Left lobe of liver (tissue), 2 donors: ENCODE measurements at places on chromosomes 7 and 10. TPM values are rescaled to one million over a fixed set of nuclear protein-coding genes. Genes with fewer than 3 reads are reported as not detected.

- DNase-seq: no peak
Observed at GRCh38 chr10:13404791-13405190, 56.7 kb upstream of the SEPHS1 start.

DNA sequence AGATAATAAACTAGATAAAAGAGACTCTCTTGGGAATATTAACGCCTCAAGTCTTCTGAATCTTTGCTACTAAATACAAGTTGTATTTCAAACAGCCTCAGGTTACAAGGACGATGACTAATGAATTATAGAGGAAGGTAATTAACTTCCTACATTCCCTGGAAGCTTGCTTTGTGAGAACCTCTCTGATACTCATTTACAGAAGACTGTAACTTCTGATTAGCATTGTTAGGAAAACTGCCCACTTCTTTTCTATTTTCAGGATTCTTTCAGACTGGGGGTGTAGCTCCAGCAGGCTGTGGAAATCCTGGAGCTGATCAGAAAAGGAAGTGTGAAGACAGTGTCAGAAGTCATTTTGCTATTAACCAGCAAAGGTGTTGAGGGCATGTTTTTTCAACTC is 316.7 kb upstream of the NPSR1 start:
- no peak for DNase-seq

GRCh38 chr10:113709221-113709838 is 29.6 kb downstream of the CASP7 start:
- no peak for DNase-seq

- DNase-seq: no peak
Observed at GRCh38 chr10:85741626-85742300, 624.8 kb downstream of the GRID1 start.

DNA sequence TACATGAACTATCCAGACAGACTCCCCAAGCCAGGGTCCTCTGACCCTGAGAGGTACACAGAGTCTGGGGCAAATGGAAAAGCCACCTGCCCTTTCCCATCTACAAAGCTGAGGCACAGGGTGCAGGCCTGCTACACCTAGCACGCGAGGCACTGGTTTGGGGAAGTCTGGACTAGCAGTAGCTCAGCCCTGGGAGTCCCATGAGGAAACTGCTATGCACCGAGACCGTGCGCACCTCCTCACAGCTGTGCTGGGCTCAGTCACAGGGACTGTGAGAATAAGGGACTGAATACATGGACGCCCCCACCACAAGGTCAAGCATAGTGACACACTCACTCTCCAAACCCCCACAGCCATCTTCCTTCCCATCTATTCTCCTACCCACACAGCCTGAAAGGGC is 8.2 kb downstream of the MAT1A start:
- peak; percentile 48 for DNase-seq

DNA sequence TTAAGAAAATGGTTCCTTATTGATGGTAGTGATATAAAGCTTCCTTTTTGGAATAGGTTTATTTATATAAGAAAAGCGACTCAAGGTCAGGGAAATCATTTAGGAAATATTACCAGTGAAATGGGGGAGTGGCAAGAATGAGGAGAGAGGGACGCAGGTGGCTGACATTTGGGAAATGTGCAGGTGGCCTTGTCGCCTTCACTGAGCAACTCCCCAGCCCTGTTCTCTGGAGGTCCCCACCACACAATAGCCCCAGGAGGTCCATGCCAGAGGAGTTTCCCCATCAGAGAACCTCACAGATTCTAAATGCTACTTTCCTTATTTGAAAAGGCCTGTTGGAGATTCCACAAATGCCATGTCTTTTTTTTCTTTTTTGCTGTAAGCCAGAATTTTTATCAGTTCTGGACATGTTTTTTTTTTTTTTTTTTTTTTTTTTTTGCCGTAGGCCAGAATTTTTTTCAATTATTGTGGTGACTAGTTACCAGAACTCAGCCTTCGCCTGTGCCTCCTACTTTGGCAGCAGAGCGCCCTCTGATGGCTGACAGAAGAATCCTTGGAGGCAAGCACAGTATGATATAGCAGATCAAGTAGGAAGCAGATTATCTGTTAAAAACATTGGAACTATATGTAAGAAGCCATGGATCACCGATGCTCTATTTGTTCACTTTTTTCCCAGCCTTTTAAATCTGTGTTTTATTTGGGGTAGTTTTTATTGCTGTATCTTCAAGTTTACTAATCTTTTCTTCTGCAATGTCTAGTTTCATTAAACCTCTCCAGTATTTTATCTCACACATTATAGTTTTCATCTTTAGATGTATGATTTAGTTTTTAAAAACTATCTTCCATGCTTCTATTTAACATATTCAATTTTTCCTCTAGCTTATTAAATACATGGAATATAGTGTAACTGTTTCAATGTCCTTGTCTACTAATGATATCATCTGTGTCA is 18.6 kb downstream of the OPALIN start:
- DNase-seq: no peak

GRCh38 chr10:119775529-119775928 is 49.7 kb downstream of the INPP5F start:
- DNase-seq: no peak

DNA sequence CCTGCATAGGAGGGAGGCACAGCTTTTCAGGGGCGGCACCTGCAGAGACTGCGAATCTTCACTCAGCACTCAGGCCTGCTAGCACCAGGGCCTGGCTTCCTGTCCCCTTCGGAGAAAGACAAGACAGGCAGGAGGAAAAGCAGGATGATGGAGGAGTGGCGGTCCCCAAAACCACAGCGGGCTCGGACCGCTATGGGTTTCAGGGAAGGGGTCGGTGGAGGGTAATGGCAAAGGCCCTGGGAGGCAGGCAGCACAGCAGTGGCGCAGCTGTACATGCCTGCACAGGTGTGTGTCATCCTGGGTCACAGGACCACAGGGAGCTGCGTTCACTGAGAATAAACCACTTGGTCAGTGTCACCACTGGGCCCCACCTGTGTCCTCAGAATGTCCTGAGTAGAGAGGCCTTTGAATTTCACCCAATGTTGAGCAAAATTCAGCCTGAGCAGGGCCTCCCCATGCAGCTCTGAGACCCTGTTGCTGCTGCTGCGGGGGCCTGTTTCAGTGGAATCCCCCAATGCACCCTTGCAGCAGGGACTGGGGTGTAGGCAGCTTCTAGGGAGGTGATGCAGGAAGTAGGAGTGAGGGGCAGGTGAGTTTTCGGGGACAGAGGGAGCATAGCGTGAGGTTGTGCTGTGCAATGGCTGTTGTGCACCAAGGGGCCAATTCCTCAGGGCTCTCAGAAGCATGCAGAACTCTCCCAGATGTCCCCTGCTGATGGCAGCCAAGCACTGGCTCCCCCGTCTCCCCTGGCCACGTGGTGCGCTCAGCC is 90.6 kb upstream of the PPP2R2D start:
- DNase-seq: peak; percentile 22

- no peak for DNase-seq
Observed at GRCh38 chr10:78584266-78584665, 484.5 kb upstream of the ZMIZ1 start.

DNA sequence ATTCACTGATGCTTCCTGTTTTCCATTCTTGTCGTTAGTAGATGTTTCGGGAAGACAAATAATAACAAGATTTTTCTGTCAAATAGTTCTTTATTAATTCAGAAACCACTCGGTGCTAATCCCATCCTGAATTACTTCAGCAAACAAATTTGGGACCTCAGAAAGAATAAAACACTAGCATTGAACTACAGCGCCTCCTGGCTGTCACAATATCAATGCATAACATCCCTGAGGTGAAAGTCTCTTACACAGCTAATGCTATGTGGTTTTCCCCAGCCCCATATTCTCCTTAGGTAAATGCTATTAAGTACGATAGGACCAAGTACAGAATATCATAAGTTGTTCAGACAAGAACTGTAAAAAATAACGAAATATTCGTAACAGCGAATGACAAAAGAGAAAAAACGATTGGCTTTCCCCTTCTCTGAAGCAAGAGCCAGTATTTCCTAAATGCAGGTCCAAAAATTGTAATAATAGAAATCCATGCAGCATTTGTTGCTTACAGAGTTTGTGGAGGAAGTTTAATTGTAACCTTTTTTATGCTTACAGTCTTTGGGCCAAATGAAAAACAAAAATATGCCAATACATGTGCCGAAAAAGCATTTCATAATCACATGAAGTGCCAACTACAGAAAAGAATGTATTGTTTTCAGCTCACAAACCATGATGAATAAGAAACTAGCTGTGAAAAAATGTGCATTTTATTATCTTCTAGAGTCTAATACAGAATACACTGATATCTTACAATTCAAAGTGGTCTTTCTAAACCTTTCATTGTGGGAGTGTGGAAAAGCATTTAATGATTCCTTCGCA is 47.3 kb downstream of the MYPN start:
- DNase-seq: peak; percentile 53

GRCh38 chr10:11007476-11008020 is 10.1 kb upstream of the CELF2 start:
- no peak for DNase-seq

DNA sequence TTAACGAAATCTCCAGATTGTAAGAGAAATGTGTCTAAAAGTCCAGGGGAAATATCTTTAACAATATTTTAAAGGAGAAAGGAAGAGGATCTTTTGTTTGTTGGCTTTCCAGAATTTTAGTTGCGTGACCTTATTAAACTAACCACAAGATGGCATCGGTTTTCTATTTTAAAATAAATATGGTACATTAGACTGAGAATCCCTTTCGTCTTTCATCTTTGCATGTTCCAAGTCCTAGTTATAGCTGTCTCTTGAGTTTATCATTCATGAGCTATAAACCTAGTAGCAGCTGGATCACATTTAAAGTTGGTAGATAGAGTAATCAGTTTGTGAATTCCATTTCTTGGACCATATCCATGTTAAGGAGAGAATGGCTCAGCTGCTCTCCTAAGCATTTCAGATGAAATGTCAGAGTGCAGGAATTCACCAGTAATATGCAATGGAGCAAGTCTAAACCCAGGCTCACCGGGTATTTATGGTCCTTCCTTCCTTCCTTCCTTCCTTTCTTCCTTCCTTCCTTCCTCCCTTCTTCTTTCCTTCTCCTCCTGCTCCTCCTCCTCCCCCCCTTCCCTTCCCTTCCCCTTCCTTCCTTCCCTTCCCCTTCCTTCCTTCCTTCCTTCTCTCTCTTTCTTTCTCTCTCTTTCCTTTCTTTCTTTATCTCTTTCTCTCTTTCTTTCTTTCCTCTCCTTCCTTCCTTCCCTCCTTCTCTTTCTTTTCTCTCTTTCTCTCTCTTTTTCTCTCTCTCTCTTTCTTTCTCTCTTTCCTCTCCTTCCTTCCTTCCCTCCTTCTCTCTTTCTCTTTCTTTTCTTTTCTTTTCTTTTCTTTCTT is 57.8 kb upstream of the RAB18 start:
- DNase-seq: no peak

- no peak for DNase-seq
Observed at GRCh38 chr7:151674161-151674920, 154.6 kb upstream of the RHEB start.

DNA sequence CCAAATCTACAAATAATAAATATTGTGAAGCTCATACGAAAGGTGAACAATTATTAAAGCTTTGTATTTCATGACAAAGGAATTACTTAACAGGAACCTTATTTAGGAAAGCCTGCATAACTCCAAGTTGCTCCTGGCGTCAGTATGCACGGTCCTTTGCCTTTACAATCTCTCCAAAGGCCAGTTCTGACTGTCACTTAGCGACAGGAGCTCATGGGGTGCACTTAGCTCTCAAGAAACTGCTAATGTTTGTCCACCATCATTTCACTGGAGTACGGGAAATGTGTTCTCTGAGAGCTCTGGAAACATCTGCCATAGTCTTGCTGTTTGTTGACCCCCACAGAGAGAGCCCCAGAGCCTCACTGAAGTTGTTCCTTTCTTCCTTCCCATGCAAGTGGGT is 781.5 kb upstream of the POM121L12 start:
- no peak for DNase-seq

DNA sequence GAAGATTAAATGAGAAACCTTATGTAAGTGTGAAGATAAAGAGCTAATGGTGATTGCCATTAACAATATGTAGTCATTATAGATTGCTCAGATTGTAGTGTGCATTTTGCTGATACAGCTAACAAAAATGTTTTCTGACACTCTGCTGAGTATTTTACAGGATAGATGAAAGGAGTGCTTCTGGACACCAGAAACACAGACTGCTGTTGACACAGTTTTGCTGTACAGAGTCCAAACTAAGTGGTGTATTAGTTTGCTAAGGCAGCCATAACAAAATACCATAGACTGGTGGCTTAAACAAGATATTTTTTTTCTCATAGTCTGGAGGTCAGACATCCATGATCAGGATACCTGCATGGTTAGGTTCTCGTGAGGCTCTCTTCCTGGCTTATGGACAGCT is 2.2 kb downstream of the SMC3 start:
- DNase-seq: no peak

DNA sequence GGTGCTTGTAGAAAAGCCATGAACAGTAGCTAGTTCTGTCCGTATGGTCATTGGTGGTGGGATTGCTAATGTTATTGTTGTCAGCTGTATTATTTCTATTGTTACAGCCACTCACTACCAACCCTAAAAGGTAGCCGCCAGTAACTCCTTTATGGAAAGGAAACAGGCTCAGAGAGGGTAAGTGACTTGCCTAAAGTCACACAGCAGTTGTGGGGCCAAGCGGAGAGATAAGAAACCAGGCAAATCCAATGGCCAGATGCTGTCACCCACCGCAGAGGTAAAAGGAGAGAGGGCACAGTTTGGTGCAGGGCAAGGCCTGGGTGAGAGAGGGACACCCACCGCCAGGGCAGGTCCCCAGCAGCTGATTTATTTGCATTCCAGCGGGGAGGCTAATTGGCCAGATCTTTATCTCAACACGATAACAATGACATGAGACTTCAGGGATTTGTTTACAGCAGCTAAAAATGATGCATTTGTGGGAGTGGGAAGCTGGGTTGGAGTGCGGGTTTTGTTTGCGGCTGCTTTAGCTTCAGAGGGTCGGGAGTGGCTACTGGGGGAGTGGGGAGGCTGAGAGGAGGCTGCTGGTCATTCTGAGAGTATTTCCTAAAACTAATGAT is 8.6 kb upstream of the NKX2-3 start:
- DNase-seq: no peak

GRCh38 chr7:108165723-108166122 is 35.6 kb upstream of the LAMB4 start:
- no peak for DNase-seq

The CYP2W1 gene
- 0.08 TPM for total RNA-seq

The CTAGE4 gene
- 1.4 TPM for total RNA-seq

The VSTM2A gene
- not detected for total RNA-seq

The ANXA8 gene
- total RNA-seq: 1.7 TPM

The ODAD2 gene
- total RNA-seq: 0.28 TPM

The ADIRF gene
- 79.3 TPM for total RNA-seq

The GIMAP6 gene
- total RNA-seq: 6.5 TPM

The PRKAG2 gene
- 43.4 TPM for total RNA-seq

The ATE1 gene
- total RNA-seq: 20.1 TPM

The ZNF467 gene
- total RNA-seq: 18.9 TPM
